Esophagus squamous epithelium (tissue), 5 donors: ENCODE measurements at places on chromosomes 7 and 10.

GRCh38 chr10:97534746-97535367, 36.1 kb downstream of the UBTD1 start:
- no peak overlapping the region for H3K27ac ChIP-seq
- H3K4me3 ChIP-seq, result no peak overlapping the region
- H3K4me1 ChIP-seq, result peaks cover 13% of the 10 kb centered on the region
- no peaks in the 10 kb centered on the region for H3K27me3 ChIP-seq

GRCh38 chr7:1113548-1113885, 25.6 kb downstream of the GPER1 start:
- no peak overlapping the region for H3K27ac ChIP-seq
- H3K27me3 ChIP-seq, result no peaks in the 10 kb centered on the region
- no peaks in the 10 kb centered on the region for H3K36me3 ChIP-seq
- H3K4me1 ChIP-seq, result no peaks in the 10 kb centered on the region
- no peak overlapping the region for H3K4me3 ChIP-seq

- no peaks in the 10 kb centered on the region for H3K36me3 ChIP-seq
- H3K4me1 ChIP-seq, result no peaks in the 10 kb centered on the region
- no peak overlapping the region for H3K4me3 ChIP-seq
- peak overlapping the region; percentile 75 for H3K27ac ChIP-seq
Observed at GRCh38 chr7:121744319-121744718, 128.6 kb upstream of the PTPRZ1 start.

DNA sequence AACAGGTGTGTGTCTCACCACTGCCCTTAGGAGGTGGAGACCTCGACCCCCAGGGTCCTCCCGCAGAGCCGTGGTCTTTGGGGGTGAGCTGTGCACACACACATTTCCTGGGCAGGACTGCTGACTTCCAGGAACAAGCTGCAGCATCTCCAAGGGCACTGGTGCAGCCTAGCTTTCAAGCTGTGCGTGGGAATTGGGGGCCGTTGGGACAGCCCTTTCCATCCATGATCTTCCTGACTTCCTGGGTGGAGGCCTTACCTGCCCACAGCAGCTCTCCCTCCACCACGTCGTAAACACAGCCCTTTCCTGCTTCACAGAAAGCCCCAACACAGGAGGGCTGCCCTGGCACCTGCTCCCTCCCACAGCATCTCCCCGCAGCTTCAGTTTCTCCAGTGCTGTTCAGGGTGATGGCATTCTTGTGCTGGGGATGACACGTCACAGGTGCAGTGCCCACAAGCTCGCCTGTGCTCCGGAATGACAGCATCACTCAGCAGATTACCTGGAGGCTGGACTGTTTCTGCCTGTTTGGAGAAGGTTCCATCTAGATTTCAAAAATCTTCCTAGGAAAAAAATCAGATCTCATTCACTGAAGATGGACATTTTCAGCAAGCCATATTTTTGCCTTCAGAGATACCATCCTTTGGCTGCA, 208.0 kb upstream of the PPP2R2D start:
- no peaks in the 10 kb centered on the region for H3K27me3 ChIP-seq
- no peak for DNase-seq
- no peak overlapping the region for H3K4me3 ChIP-seq
- H3K27ac ChIP-seq, result no peak overlapping the region
- no peaks in the 10 kb centered on the region for H3K4me1 ChIP-seq
- H3K36me3 ChIP-seq, result no peaks in the 10 kb centered on the region

DNA sequence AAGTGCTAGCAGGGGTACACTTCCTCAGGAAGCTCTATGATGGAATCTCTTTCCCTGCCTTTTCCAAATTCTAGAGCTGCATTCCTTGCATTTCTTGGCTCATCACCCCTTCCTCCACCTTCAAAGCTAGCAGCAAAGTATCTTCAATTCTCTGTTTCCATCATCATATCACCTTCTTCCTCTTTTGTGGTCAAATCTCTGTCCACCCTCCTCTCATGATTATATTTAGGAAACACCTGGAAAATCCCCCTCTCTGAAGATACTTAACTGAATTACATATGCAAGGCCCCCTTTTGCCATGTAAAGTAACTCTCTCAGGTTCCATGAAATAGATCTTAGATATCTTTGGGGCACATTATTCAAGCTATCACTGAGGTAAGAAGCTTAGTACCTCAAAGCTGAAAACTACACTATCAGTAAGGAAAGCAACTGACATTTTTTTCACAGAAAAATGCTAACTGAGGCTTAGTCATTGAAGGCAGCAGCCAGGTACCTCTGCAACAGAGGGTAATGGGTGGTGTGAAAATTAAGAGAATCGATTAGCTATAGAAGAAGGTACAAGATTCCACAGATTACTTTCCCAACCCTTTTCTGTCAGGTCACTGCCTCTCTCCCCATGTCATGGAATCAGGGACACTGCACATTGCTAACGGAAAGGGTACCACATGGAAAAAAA, 197.3 kb downstream of the MACC1 start:
- H3K27me3 ChIP-seq, result no peaks in the 10 kb centered on the region
- H3K4me3 ChIP-seq, result no peak overlapping the region
- no peak for DNase-seq
- H3K4me1 ChIP-seq, result no peaks in the 10 kb centered on the region

DNA sequence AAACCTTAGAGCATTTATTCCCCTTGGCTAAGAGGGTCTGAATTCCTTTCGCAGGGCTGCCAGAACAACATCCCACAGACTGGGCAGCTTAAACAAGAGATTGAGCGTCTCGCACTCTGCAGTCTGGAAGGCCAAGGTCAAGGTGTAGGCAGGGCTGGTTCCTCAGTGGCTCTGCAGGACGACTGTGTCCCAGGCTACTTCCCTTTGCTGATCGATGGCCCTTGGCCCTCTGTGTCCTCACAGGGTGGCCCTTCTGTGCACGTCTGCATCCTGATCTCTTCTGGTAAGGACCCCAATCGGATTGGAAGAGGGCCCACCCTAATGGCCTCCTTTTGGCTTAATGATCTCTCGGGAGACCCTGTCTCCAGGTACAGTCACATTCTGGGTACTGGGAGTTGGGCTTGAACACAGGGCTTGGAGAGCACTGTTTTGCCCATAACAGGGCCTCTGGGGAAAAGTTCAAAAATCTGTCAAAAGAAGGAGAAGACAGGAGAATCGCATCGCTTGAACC, 35.1 kb upstream of the DNAJB6 start:
- no peak for DNase-seq
- H3K27me3 ChIP-seq, result no peaks in the 10 kb centered on the region
- peaks cover 8% of the 10 kb centered on the region for H3K4me1 ChIP-seq
- no peaks in the 10 kb centered on the region for H3K36me3 ChIP-seq
- H3K4me3 ChIP-seq, result no peak overlapping the region
